ENCODE measurements at places on chromosomes 4 and X. TPM values are rescaled to one million over a fixed set of nuclear protein-coding genes. Genes with fewer than 3 reads are reported as not detected.

The SPANXA1 gene
- polyA plus RNA-seq = not detected

DNA sequence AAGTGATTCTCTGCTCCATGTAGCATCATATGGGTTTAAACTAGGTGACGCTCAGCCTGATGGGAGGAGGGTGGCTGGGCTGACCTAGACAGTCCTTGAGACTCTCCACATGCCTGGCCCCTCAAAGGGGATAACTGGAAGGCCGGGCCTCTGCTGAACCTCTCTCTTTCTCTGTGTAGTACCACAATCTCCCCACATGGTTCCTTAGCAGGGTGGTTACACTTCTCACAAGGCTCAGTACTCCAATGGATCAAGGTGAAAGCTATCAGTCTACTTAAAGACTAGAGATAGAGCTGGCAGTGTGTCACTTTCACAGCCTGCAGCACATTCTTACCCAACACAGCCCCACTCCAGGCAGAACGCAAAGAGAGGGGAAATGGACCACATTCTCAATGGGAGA, 80.4 kb downstream of the LDB2 start:
- DNase-seq = peak; percentile 58

The CFI gene
- polyA plus RNA-seq = not detected

The HTR2C gene
- polyA plus RNA-seq = 1.4 TPM

The RNF212 gene
- 5.4 TPM for polyA plus RNA-seq

GRCh38 chr4:38151873-38152272, 191.7 kb downstream of the PTTG2 start:
- DNase-seq = no peak

GRCh38 chr4:67292636-67293035, 252.7 kb downstream of the CENPC start:
- no peak for DNase-seq

DNA sequence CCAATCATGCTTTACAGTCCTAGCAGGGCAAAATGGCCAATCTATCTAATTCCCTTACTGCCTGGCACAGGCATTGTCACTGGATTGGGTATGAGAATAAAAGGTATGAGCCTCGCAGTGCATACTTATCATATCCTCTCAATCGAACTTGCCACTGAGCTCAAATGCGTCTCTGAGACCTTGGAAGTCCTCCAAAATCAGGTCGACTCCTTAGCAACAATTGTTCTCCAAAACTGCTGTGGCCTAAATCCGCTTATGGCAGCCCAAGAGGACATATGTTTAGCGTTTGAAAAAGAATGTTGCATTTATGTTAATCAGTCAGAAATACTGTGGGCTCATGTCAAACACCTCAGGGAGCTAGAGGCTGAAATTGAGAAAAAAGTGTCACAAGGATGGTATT, 69.7 kb downstream of the SPIN4 start:
- no peak for DNase-seq

- DNase-seq = no peak
These were observed 36.9 kb downstream of the LAMTOR3 start for GRCh38 chr4:99857307-99857706.

The C1GALT1C1 gene
- polyA plus RNA-seq = 12.5 TPM

DNA sequence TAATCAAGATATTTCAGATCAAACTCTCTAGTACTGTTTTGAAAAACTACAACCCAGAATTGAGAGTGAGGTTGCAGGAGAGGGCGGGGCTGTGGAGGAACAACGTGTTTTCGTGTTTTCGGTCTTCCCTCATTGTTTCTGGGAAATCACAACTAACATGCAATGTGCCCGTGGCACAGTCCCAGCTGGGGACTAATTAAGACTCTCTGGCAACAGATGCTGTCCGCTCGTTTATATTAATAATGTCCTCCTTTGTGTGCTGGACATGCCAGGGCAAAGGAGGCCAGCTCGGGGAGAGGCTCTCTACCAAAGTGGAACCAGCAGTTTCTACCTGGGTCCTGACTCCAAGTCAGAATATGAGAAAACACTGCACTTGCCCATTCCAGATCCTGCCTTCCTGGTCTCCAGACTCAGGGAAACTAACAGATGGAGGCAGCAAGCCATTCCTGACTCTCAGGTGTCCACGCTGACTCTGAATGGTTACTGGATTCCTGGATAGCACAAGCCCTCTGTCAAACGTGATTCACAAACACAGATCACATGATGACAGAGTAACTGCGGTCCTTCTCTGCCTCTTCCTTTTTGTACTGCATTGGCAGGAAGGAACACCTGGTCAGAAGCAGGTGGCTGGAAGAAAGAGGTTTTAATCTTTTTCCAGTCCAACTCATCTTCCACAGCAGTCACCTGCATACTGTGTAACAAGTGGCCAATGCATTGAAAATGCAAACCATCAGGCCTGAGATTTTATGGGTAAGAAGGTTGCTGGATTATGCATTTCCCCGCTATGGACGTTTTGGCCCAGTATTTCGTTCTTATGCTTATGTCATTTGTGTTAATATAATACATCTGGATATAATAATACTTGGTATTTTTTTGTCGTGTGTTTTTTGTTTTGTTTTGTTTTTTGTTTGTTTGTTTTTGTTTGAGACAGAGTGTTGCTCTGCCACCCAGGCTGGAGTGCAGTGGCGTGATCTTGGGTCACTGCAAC, 65.0 kb downstream of the COQ2 start:
- DNase-seq = no peak
